Activated naive CD8-positive, alpha-beta T cell treated with anti-CD3 and anti-CD28 coated beads, Interleukin-2, amount 10 ng/mL, durations not matched to agents 7 days and 5 days (primary cell): ENCODE measurements at places on chromosomes 5 and 9. TPM values are rescaled to one million over a fixed set of nuclear protein-coding genes. Genes with fewer than 3 reads are reported as not detected.

DNA sequence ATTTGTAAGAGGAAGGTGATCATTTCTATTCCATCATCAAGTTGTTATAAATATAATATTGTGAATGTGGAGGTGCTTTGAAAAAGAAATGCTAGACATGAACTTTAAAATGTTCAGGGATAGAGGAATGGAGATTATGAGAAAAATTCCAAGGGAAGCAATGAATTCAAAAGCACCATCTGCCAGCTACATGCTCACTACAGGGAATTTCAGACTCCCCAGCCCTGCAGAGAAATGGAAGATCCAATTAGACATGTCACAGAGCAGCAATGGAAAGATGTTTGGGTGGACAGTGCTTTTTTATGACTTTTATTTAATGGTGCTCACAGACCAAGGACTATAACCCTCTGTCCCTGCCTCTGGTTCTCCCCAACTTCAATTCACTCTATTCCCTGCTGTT is 209.7 kb downstream of the ESM1 start:
- H3K4me3 ChIP-seq: no peak overlapping the region
- no peak for DNase-seq
- no peak overlapping the region for H3K27ac ChIP-seq
- no peaks in the 10 kb centered on the region for H3K36me3 ChIP-seq
- H3K27me3 ChIP-seq: peaks cover 18% of the 10 kb centered on the region

Gene SH3GL2
- total RNA-seq: not detected

DNA sequence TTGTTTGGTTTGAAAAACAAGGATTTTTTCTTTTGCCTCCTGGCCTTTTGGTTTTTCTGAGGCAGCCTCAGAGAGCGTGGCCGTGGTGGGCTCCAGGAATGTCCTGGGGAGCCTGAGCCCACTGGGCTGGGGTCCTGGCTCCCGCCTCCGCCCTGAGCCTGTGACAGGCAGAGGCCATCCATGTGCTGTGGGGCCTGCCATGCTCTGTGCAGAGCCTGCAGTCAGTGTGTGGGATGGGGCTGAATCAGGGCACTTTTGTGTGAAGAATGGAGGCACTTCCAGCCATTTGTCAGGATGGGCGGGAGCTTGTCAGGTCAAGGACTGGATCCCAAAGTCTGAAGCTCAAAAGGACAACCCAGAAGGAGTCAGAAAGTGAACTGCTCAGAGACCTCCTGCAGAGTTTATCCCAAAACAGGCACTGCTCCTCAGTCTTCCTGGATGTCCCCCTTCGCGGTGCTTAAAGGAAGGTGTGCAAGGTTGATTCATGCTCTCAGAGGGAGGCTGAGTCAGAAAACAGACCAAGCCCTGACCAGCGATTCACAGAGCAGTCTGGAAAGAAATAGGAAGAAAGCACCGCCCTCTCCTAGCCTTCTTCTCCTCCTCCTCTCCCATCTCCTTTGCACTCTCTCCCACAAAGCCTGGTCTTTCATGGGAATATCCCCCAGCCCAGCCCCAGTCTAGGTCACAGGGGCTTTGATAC is 53.2 kb downstream of the MVB12B start:
- peaks cover 19% of the 10 kb centered on the region for H3K4me1 ChIP-seq

Gene PCA3
- not detected for total RNA-seq

- H3K4me1 ChIP-seq: no peaks in the 10 kb centered on the region
- peaks cover 8% of the 10 kb centered on the region for H3K27me3 ChIP-seq
- H3K4me3 ChIP-seq: no peak overlapping the region
- H3K36me3 ChIP-seq: peaks cover 8% of the 10 kb centered on the region
Measured at GRCh38 chr5:56900858-56901578, 8.4 kb upstream of the SETD9 start.
